ENCODE measurements at places on chromosomes 7 and 10.

- DNase-seq: no peak
Measured at GRCh38 chr7:80136261-80137055, 1.8 kb downstream of the GNAI1 start.

DNA sequence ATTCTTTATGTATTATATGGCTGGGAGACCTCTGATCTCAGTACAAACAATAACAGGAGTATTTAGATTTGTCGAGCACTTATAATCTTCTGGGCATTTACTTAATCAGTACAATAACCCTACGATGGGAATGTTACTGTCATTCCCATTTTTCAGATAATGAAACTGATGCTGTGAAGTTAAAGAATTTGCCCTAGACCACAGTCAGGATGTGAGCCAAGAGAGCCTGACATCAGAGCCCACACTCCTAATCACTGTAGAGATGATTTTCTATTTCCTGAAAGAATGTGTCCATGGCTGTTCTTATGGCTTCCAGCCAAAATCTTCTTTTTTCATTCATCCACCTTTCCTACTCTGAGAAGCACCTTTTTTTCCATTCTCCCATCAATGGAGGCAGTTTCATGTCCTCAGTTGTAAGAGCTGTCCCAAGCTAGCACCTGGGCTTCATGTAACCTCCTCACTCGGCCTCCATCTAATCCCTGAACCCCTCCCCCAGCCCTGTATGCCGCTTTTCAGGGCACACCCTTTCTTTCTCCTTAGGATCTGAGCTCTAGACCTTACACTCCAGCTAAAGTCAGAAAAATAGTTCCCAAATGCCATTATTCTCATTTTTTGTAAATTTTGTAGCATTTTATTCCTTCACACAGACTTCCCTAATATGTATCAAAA lies 12.2 kb upstream of the CAV1 start:
- DNase-seq: no peak

GRCh38 chr7:152313831-152314604 lies 121.8 kb downstream of the KMT2C start:
- DNase-seq: no peak

- no peak for DNase-seq
Measured at GRCh38 chr10:87622314-87623004, 37.2 kb upstream of the PAPSS2 start.

DNA sequence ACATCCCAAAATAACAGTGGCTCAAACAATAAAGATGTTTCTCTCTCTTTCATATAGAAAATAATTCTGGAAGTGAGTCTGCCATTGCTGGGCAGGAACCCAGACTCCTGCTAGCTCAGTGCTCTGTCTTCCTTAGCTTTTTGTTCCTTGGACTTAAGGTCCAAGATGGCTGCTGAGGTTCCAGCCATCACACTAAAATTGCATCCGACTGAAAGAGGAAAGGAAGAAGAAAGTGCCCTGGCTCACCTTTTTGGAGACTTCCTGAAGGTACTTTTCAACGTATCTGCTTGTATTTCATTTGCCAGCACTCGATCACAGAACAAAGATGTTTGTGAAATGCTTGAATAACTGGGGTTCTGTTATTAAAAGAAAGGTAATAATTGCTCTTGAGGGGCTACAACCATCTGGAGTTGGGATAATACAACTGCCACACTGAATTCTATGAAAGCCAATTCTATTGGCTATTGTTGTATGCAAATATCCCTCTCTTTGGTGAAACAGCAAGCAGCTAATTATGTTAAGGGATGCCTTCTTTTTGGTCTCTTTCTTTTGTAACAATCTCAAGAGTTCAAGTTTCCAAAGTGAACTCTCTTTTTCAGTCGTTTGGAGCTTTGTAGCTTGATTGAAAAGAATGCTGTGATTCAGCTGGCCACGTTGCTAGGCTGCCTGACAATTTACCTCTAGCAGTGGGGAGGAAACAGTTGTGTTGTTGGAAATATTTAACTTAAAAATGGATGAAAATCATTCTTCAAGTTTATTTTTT lies 83.9 kb downstream of the BAMBI start:
- no peak for DNase-seq

DNA sequence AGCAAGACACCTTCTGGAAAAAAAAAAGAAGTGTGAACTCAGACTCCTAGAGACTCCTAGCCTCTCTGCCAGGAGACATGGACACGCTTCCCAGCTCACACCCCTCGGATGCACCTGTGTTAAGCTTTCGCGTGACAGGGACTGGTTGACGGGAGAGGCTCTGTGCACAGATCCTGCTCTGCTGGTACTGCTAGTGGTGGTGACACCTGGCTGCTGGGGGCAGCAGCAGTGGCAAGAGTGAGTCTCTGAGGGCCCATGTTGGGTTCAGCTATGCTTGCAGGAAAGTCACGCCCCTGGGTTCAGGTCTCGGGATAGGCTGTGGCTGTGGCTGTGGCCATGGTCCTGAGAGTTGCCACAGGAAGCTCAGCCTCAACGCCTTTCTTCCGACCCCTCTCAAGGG lies 81.1 kb downstream of the XRCC2 start:
- no peak for DNase-seq

- DNase-seq: no peak
Measured at GRCh38 chr7:124790645-124791044, 25.1 kb upstream of the GPR37 start.

DNA sequence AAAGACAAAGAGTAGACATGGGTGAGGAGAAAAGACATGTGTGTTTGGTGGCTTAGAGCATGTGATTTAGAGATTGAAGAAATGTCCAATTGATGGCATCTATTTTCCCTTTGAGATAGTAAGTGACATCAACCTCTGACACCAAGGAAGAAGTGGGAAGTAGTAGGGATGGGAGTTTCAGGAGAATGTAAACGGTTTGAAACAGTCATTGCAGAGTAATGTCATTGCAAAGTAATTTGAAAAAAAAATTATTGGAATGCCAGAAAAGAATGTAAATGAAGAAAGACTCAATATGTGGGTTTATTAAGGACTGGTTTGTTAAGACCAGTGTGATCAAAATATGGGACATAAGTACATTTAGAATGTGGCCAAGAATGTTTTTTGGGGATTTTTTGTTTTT lies 26.6 kb downstream of the GNG11 start:
- DNase-seq: no peak

DNA sequence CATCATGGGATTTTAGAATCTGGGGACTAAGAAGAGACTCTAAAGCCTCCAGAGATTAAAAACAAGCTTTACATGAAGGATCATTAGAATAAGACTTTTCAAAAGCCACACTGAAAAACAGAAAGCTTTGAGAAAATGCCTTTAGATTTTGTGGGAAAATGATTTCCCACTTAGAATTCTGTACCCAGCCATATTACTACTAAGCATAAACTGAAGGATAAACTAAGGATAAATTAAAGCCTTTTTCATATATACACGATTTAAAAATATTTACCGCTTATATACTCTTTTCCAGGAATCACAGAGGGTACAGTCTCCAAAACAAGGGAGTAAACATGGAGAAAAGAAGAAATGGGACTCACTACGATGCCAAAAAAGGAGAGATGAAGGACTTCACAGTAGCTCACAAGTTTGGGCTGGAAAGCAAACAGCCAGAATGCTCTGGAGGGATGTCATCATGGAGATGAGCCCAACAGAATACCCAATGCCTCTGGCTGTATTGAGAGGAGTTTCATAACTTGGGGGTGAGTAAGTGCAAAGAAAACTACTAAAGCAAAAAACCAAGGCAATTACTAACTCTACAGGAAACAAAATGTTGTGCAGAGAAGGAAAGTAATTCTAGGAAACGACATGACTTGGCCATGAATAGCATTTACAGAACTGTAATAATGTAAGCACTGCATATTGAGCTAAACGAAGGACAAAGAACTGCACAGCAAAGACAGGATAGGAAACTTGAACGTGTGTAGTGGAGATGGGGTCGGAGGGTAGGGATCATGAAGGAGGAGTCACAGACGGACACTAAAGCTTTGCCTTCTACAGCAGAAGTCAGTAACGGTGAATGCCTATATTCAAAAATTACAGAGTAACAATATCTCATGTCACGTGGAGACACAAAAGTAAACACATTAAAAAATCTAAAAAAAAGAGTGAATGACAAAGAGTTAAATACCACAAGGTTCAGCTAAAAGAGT lies 61.4 kb upstream of the ASAH2 start:
- DNase-seq: no peak

DNA sequence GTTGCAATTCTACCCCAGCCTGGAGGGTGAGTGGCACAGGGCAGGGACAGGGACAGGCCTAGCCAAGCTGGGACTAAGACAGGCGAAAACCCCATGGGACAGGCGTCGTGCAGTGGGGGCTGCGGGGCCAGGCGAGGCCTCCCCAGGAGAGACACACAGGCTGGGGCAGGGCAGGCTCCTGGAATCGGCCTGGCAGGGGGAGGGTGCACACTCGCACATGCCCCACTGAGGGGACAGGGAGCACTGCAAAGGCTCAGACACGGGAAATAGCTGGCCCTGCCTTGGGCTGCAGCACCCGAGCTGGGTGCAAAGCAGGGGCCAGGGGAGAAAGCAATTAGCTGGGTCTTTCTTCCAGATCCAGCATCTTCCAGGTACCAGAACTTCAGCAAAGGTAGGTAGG lies 10.4 kb downstream of the LAT2 start:
- no peak for DNase-seq

DNA sequence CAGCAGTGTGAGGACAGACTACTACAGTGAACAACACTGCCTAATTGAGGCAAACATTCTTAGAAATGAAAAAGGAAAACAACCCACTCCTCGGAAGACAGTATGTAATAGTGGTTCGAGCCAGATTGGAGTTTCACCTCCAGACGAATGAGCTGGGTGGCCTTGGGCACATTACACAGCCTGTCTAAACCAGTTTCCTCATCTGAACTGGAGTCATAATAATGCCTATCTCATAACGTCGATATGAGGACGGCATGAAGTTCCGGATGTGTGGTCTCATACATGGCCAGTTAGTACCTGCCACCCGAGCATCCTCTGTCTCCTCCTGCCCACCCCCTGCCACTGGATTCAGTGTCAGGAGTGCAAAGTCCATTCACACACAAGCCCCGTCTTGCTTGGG lies 15.8 kb upstream of the FRMPD2 start:
- DNase-seq: no peak

DNA sequence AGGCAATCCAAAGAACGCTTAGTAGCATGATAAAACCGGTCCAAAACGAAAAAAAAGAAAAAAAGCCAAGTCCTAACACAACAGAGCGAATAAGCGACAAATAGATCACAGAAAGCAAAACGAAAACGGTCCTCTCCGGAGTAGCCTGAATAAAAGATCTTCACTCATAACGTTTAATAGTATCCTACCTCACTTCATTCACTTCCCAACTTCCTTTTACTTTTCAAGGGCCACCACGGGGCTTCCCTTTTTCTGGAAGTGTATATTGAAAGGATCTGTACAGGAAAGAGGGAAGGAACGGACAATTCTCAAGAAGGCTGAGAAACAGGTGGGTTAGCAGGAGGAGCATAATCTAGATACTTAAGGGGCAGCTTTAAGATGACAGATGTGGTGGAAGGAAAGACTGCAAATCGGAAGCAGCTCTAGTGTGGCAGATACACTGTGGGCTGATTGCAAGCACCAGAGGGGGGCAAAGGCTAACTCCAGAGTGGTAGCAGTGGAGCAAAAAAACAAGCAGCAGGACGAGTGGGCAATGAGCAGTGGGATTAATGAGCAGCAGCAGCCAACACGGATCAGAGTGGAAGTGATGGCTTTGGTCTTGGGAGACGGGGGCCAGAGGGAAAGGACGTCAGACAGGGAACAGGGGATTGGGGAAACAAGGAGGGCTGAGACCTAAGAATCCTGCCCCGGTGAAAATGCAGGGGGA lies 866 bp downstream of the CNOT4 start:
- no peak for DNase-seq

DNA sequence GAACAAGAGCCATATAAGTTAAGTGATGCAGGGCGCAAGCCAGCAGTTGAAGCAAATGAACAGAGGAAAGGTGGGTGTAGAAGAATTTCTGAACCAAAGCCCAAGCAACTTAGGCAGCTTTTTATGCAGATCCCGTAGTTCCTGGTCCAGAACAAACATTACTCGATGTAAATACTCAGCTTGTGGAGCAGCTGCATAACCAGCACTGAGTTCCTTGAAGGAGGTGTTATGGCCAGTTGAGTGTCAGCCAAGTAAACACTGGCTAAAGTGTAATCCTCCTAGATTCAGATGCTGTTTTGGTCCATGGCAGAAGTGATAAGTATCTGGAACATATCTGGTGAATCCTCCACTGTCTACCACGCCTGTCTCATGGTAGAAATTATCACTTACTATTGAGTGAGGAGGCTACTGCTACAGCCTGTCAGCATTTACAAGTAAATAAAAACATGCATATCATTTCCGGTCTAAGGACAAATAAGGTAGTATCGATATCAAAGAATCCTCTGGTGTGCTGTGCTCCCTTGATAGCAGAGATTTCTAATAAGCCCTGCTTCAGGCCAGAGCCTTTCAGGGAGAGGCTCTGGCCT lies 213.9 kb downstream of the DYNC1I1 start:
- no peak for DNase-seq

DNA sequence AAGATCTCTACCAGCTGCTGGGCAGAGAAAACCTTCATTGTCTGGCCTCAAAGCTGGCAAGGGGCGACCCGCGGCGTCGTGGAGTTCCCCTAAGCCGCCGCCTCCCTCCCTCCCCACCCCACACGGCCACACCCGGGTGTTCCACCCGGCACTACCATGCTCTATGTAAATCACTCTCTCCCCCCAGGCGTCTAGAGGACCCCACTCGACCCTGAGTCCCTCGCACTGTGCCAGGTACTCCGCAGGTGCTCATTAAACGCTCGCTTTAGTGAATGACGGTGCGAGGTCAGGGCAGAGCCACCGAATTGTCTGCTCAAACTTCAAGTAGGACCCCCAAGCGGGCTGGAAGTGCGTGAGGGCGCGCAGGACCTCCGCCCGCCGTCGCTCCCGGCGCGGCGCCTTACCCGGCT lies 628 bp downstream of the PARP12 start:
- no peak for DNase-seq

DNA sequence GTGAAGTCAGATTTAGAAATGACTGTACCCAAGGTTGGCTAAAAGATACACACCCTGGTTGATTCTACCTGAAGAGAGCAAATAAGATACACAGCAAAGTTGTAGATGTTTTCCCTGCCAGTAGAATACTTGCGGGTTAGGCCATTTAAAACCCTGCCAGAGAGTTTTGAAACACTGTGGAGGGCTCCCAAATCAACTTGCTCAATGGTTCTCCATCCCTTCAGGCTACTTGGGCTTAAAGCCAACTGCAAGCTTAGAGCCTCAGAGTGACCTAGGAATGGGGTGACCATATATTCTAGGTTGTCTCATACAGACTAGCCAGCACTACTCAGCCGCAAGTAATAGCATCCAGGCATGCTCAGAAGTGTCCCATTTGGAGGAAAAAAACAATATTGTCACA lies 10.0 kb downstream of the CAV1 start:
- DNase-seq: no peak

DNA sequence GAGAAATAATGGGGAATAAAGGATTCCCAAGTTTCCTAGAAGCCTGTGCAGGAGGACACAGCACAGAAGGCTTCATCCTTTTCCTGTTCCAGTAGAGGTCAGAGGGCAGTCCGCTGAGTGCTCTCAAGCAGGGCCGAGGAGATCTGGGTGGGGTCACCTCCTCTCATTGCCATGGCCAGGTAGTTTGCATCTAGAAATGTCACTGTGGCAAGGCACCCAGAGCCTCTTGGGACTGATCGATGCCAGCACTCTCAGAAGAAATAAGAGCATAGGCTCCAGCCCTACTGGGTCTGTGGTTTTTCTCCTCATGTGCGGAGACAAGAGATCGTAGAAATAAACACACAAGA lies 7.9 kb downstream of the NUB1 start:
- DNase-seq: no peak

- DNase-seq: no peak
Measured at GRCh38 chr7:20220921-20221547, 3.9 kb upstream of the MACC1 start.
